ENCODE measurements at places on chromosomes 11 and 22.
A peak's percentile ranks its signal among the peaks of the same experiment; 100 is the strongest.

DNA sequence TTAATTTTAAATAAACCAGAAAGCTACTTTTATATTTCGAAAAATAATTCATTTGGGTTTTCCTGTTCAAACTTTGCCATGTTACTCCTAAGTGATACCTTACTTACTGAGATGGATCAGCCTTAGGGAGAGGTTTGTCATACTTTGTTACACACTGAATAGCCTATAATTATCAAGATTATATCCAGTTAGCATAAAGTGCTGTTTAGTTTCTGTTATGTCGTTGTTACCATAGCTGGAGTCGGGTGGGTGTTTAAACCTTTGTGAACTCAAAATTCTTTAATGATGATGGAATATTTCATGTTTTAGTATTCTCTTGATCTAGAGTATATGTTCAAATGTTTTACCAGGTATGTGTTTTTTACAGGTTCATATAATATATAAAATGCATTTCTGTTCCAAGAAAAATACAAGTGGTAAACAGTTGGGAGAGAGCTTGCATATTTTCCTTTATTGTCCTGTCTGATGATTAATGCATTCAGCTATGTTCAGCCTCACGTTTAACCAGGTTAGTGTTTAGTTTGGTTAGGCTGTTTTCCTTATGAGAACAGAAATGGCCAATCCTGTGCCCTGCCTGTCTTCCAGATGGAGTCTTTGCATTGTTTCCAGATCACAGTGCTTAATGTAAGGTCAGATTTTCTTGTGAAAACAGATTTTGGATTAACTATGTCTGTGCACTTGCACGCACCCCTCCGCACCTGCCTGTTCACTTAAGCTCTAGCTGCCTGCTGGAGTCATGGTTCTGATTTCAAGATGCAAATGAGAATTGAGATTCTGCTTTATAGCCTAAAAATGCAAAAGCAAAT lies 105.6 kb downstream of the ATXN10 start:
- peak; percentile 4 for DNase-seq

- DNase-seq, result no peak
Measured at GRCh38 chr11:72770799-72771198, 18.6 kb upstream of the ARAP1 start.

GRCh38 chr22:37186997-37187522 lies 987 bp downstream of the C1QTNF6 start:
- DNase-seq, result peak; percentile 53

DNA sequence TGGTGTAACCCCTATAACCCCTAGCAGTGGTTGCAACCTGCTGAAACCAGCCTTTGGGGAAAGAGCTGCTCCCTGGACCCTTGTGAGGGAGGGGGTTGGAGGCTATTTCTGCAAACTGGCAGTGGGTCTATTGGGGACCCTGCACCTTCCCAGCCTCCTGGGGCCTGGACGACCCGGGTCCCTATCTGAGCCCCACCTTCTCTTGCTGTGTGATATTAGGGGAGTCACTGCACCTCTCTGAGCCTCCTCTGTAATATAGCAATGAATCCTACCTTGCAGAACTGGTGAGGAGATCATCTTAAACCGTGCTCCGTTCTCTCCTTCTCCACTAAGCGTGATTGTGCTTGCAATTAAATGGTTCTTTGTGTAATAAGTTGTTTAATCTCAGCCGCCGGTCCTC lies 24.0 kb upstream of the MPPED1 start:
- no peak for DNase-seq

DNA sequence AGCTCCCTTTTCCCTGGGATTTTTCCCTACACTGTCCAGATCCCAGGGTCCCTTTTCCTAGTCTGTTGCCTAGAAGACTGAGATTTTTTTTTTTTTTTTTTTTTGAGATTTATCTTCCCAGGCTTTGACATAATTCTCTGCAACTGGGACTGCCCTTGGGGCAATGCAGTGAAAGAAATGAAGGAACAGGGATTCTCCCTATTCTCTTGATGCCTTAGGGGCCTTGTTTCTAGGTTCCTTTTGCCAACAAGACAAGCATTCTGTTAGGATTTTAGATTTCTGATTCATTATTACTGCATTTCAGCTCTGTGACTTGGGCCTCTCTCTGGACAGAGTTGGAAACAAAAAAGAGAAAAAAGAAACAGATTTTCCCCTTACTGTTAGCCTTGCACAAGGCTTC lies 47.3 kb downstream of the QSER1 start:
- no peak for DNase-seq

GRCh38 chr11:126341760-126342161 lies 13.7 kb upstream of the ST3GAL4 start:
- no peak for DNase-seq

DNA sequence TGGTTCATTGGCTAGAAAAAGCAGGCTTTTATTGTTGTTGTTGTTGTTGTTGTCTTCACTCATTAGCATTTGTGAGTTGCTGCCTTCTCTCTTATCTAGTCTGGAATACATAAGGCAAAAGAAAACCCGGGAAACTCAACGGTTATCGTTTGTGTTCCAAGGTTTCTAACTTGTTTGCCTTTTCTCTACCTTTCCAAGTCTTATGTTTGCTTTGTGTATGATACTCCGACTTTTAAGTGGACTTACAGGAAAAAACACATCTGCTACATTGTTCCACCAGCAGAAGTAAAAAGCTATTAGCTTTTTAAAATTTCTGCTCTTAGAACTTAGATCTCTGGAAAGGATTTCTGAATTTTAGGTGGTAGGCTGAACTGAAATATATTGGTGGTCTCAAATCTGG lies 27.0 kb upstream of the HIKESHI start:
- no peak for DNase-seq

DNA sequence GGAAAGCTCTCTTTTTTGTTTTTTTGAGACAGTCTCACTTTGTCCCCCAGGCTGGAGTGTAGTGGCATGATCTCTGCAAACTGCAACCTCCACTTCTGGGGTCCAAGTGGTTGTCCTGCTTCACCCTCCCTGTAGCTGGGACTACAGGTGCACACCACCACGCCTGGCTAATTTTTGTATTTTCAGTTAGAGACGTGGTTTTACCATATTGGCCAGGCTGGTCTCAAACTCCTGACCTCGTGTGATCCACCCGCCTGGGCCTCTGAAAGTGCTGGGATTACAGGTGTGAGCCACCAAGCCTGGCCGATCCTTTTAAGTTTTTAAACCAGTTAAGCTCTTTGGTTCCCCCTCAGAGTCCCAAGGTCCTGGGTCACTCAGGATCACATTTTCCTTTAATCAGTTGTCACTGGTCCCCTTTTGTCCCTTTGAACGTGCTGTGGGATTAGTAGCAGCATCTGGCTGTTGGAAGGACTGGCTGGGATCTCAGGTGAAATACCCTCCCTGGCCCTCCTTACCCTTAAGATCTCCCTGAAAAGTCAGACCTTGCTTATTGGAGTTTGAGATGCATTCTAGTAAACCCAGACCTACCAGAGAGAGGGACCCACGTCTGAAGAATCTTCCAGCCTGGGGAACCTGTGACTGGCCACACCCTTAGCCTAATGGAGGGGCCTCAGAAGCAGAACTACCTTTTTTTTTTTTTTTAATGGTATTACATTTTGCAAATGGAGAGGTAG lies 8.1 kb downstream of the MALAT1 start:
- DNase-seq, result peak; percentile 85

All from trophoblast cell (in vitro differentiated cells and primary cell).